ENCODE measurements at places on chromosomes 12 and 14. TPM values are rescaled to one million over a fixed set of nuclear protein-coding genes. Genes with fewer than 3 reads are reported as not detected.

STAT6 gene
- 128 TPM for total RNA-seq

RNASE7 gene
- not detected for total RNA-seq

IL22 gene
- total RNA-seq = 3.8 TPM

C14orf132 gene
- total RNA-seq = 1.1 TPM

DNA sequence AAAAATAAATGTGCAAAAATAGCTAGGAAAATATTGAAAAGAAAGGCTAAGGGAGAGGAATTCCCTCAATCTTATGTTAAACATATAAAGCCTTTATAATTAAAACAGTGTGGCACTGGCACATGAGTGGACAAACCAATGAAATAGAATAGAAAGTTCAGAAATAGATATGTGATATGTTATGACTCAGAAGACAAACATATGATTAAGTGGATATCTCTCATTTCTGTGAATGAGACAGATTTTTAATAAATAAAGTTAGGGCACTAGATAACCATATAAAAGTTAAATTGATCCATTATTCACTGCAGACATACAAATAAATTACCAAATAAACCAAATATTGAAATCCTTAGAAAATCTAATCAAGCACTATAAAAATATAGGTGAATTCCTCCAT, 73.0 kb downstream of the ALG10B start:
- H3K36me3 ChIP-seq = no peaks in the 10 kb centered on the region
- no peak for DNase-seq
- no peaks in the 10 kb centered on the region for H3K27me3 ChIP-seq
- no peaks in the 10 kb centered on the region for H3K4me1 ChIP-seq

DNA sequence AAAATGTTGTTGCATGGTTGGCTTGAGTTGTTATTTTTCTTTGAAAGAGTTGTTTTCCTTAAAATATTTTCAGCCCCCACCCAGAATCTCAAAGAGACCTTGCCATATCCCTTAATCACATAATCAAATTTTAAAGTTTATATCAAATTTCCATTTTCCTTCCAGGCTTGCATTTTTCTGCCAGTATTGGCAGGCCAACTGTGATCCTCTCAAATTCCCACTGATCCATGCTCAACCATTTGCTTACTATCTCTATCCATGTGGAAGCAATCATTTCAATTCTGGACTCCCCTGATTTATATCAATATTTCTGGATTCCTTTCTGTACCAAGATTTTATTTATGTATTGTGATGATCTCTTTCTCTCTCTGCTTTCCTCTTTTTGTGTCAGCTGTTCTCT, 64.2 kb upstream of the PYGL start:
- H3K27me3 ChIP-seq = peaks cover 13% of the 10 kb centered on the region
- H3K36me3 ChIP-seq = no peaks in the 10 kb centered on the region
- no peak for DNase-seq
- H3K4me1 ChIP-seq = no peaks in the 10 kb centered on the region
- no peak overlapping the region for H3K27ac ChIP-seq
- no peak overlapping the region for H3K4me3 ChIP-seq

GRCh38 chr12:43338848-43339526, 213.0 kb downstream of the ADAMTS20 start:
- H3K27ac ChIP-seq = no peak overlapping the region
- no peaks in the 10 kb centered on the region for H3K4me1 ChIP-seq
- no peak overlapping the region for H3K4me3 ChIP-seq
- H3K36me3 ChIP-seq = no peaks in the 10 kb centered on the region
- no peaks in the 10 kb centered on the region for H3K27me3 ChIP-seq

DNA sequence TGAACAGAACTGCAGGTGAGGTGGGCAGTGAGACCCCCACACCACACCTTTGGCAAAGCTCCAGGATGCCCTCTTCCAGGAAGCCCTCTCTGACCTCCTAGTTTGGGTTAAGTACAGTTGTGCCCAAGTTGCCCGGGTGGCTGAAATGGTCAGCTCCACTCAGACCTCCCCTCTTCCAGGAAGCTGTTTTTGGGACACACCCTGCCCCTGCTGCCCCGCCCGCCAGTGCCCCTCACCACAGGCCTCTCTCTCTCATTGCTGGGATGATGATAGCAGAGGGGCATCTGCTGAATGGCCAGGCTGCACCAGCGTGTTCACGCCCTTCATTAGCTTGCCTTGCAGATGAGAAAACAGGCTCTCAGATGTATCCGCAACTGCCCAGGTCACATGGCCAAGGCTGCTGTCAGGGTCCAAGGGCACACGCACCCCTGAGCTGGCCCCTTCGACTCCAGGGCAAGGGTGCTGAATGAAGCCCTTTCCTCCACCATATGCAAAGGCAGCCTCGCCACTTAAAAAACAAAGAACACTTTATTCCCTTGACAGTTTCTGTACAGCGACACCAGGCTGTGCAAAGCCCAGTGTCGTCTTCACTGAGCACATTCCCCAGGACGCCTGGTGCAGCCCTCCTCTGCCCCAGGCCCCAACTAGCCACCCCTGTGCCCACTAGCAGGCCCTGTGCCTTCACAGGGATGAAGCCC, 15.5 kb downstream of the SLC25A29 start:
- no peak overlapping the region for H3K27ac ChIP-seq
- H3K4me3 ChIP-seq = no peak overlapping the region
- H3K36me3 ChIP-seq = no peaks in the 10 kb centered on the region
- no peak for DNase-seq
- H3K27me3 ChIP-seq = no peaks in the 10 kb centered on the region

GRCh38 chr12:76183459-76184186, 99.1 kb upstream of the NAP1L1 start:
- peaks cover 45% of the 10 kb centered on the region for H3K27me3 ChIP-seq
- peak; percentile 28 for DNase-seq
- H3K27ac ChIP-seq = no peak overlapping the region
- no peaks in the 10 kb centered on the region for H3K36me3 ChIP-seq
- H3K4me1 ChIP-seq = peaks cover 9% of the 10 kb centered on the region
- no peak overlapping the region for H3K4me3 ChIP-seq

- H3K27me3 ChIP-seq = no peaks in the 10 kb centered on the region
- DNase-seq = no peak
- no peaks in the 10 kb centered on the region for H3K4me1 ChIP-seq
- H3K36me3 ChIP-seq = no peaks in the 10 kb centered on the region
- H3K4me3 ChIP-seq = no peak overlapping the region
Measured at GRCh38 chr14:30284808-30285207, 274.1 kb upstream of the G2E3 start.

- H3K4me1 ChIP-seq = peaks cover 55% of the 10 kb centered on the region
- no peaks in the 10 kb centered on the region for H3K36me3 ChIP-seq
- H3K27me3 ChIP-seq = no peaks in the 10 kb centered on the region
- peak; percentile 65 for DNase-seq
- H3K27ac ChIP-seq = peak overlapping the region; percentile 97
Measured at GRCh38 chr14:71142375-71143038, 235.2 kb downstream of the PCNX1 start.

- H3K4me3 ChIP-seq = no peak overlapping the region
- H3K4me1 ChIP-seq = no peaks in the 10 kb centered on the region
- H3K27me3 ChIP-seq = peaks cover 1% of the 10 kb centered on the region
- H3K36me3 ChIP-seq = no peaks in the 10 kb centered on the region
- no peak for DNase-seq
Measured at GRCh38 chr14:23137192-23137812, 18.2 kb upstream of the CEBPE start.

DNA sequence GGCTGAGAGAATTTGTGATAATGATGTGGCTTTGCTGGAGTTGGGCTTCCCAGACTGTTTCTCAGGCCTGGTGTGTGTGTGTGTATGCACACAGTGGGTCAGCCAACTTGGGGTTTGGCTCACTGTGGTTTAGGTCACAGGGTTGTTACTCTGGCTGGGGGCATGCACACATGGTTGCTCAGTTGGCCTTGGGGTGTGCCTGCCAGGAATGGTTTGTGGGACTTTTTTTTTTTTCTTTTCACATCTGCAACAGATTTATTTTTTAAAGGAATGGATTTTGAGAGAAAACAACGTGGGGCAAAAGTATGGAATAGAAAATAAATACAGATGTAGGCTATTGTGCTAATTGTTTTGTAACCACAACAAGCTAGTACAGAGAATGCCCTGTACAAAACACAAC, 25.0 kb upstream of the GTF2A1 start:
- no peaks in the 10 kb centered on the region for H3K4me1 ChIP-seq
- H3K4me3 ChIP-seq = no peak overlapping the region
- H3K36me3 ChIP-seq = peaks cover 3% of the 10 kb centered on the region

DNA sequence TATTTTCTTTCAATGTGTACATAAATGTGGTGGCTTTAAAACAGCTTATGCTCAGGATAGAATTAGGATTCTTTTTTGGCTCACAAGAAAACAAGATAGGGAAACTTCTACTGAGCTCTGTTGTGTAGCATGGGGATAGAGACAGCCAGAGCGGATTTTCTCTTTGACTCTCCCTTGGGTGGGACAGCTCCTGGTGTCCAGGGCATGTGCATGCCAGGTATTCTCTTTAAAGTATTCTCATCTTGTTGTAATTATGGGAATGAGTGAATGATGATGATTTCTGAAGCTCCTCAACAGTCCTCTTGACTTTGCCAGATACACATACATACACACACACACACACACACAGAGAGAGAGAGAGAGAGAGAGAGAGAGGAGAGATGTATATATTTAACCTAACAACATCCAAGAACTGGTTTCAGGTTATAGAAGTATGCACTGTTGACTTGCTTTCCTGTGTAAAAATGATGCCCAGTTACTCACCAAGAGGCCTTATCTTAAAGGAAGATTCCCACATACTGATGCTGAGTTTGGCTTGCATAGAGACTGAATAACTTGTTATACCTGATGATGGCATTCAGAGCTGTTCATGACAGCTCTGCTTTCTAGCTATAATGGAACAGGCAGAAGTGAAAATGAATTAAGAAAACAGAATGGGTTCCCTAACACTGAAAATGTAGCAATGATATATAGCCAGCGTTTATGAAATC, 387.5 kb downstream of the EGLN3 start:
- no peak overlapping the region for H3K4me3 ChIP-seq
- H3K36me3 ChIP-seq = no peaks in the 10 kb centered on the region
- H3K27ac ChIP-seq = no peak overlapping the region
- no peaks in the 10 kb centered on the region for H3K27me3 ChIP-seq
- H3K4me1 ChIP-seq = no peaks in the 10 kb centered on the region

DNA sequence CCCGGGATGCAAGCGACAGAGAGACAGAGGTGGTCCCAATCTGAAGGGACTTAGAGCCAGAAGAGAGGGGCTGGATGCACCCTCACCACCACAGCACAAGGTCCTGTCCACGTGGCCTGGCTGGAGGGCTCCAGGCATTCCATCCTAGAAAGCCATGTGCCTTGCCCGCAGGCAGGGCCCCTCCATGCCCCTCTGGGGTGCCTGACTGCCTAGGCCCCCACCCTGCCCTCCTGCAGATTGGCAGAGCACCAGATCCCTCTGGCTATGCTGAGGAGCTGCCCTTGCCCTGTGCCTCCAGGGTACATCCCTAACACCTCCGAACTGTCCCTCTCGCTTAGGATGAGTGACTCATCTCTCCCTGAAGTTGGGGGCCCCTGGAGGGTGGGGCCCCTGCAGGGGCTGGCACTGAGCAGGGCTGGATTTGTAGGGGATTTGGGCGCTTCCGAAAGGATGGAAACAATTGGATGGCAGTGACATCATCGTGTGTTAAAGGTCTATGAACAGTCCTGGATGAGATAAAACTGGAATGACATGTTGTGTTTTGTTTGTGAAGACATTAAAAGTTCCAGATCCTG, 50.9 kb downstream of the CHGA start:
- DNase-seq = no peak
- no peaks in the 10 kb centered on the region for H3K4me1 ChIP-seq
- H3K27ac ChIP-seq = no peak overlapping the region
- H3K27me3 ChIP-seq = no peaks in the 10 kb centered on the region

DNA sequence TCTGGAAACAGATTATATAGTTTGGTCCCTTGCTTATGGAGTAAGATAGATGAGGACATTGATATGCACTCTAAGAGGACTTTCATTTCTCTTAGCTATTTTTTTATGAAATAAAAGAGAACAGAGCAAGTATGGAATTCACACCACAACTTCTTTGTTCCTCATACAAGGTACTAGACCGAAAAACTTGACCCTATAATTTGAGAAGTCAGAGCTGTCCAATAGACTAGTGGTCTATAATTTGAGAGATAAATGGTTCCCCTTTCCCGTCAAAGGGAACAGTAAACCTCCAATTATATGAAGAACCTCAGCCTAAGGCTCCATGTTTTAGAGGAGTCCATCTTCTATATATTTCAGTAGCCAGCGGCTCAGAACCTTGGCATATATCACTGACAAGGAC, 58.5 kb upstream of the HIF1A start:
- no peak for DNase-seq
- H3K4me3 ChIP-seq = no peak overlapping the region
- no peaks in the 10 kb centered on the region for H3K27me3 ChIP-seq

GRCh38 chr14:103684471-103684870, 30.8 kb downstream of the XRCC3 start:
- no peak overlapping the region for H3K27ac ChIP-seq
- no peak overlapping the region for H3K4me3 ChIP-seq
- no peaks in the 10 kb centered on the region for H3K27me3 ChIP-seq
- peaks cover 70% of the 10 kb centered on the region for H3K36me3 ChIP-seq

DNA sequence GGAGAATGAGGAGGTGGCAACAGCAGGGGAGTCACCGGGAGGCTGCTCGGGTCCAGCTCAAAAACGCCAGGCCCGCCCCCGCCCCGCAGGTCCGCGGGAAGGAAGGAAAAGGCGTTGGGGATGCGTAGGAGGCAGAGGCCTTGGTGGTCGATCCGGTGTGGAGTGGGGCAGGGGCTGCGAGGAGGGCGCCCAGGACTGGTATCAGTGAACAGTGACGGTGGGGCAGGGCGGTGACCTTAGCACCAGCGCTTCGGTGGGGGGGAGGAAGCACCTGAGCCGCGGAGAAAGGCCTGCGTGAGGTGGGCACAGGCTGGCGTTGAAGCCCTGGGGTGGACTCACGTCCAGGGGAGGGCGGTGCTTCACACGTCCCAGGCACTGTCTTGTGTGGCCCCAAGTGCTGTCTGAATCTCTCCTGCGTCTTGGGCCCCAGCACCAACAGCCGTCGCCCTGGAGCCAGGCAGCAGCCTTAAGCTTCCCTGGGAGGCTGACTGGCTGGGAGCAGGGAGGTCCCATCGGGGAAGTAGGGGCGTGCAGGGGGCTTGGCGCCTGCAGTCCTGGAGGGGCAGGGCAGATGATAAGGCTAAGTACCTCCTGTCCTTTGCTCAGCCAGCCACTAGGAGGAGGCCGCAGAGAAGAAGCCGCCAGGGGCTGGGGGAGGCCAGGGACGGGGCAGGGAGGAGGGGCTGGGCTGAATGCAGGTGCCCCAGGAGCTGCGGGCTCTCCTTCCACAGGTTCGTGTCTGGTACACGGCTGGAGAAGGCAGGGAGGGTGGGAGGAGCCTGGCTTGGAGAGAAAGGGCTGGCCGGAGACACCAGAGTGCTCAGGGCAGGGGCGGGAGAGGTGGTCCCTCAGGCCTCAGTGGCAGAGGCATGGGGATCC, 26.5 kb downstream of the ZBTB42 start:
- no peak overlapping the region for H3K27ac ChIP-seq
- peak; percentile 59 for DNase-seq
- H3K27me3 ChIP-seq = peaks cover 29% of the 10 kb centered on the region
- H3K4me1 ChIP-seq = peaks cover 23% of the 10 kb centered on the region
- H3K36me3 ChIP-seq = peaks cover 10% of the 10 kb centered on the region
- H3K4me3 ChIP-seq = peak overlapping the region; percentile 49

GRCh38 chr14:105157872-105158271, 10.7 kb downstream of the JAG2 start:
- H3K27me3 ChIP-seq = no peaks in the 10 kb centered on the region
- no peak for DNase-seq
- H3K36me3 ChIP-seq = no peaks in the 10 kb centered on the region
- no peak overlapping the region for H3K27ac ChIP-seq
- no peaks in the 10 kb centered on the region for H3K4me1 ChIP-seq

- H3K27me3 ChIP-seq = peaks cover 15% of the 10 kb centered on the region
- no peaks in the 10 kb centered on the region for H3K36me3 ChIP-seq
- H3K4me3 ChIP-seq = no peak overlapping the region
- H3K27ac ChIP-seq = peak overlapping the region; percentile 73
Measured at GRCh38 chr14:101707068-101707842, 54.3 kb upstream of the PPP2R5C start.
